ENCODE measurements at places on chromosomes 4 and X.

GRCh38 chrX:13215729-13216128, 104.1 kb downstream of the ATXN3L start:
- no peak for DNase-seq

DNA sequence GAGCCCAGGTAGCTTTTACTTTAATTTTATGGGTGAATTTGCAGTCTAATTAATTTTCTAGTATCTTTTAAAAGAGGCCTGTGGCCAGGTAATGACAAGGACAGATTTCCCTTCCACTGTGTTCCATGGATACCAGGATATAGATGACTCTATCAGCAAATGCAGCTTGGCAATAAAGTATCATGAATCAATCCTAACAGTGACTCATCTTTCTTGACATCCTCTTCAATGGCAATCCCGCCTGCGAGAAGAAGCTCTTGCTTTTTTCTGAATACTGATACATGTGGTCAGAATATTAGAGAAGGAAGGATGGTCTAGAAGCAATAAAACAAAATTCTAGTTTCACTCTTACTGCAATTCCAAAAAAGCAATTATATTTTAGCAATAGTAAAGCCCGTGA, 267.8 kb downstream of the DTHD1 start:
- no peak for DNase-seq

GRCh38 chrX:118212817-118213183, 96.2 kb upstream of the KLHL13 start:
- no peak for DNase-seq

DNA sequence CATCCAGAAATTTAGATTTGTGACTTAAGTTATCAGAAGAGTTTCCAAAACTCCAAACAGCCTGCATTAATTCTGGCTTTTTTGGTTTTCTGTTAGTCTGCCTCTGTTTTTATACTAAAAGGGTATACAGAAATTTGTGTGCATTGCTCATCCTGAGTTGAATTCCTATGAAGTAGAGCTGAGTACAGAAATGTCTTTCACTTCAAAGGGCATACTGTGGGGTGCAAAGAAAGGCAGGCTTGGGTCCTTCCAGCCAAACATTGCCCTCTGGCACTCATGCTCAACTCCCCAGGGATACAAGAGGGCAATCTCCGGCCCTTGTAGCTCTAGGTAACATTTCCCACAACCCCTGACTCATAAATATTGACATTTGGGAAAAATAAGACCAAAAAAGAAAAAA, 27.6 kb upstream of the TMEM184C start:
- DNase-seq: no peak

DNA sequence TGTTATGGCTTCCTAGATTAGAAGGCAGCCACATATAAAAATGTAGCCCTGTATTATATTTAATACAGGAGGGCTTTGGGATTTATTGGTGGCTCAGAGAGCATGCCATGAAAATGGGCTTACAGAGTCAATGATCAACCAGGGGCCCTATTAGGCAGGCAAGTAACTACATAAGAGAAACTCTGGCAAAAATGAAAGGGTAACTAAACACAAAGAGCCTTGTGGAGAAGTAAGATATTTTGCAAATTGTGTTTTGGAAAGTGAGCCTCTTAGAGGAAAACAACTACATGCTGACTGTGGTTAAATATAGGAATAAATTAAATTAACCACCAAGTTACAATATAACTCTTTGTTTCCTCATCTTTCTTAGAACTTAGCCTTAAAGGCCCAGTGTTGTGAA, 5.5 kb downstream of the SAT1 start:
- DNase-seq: no peak

DNA sequence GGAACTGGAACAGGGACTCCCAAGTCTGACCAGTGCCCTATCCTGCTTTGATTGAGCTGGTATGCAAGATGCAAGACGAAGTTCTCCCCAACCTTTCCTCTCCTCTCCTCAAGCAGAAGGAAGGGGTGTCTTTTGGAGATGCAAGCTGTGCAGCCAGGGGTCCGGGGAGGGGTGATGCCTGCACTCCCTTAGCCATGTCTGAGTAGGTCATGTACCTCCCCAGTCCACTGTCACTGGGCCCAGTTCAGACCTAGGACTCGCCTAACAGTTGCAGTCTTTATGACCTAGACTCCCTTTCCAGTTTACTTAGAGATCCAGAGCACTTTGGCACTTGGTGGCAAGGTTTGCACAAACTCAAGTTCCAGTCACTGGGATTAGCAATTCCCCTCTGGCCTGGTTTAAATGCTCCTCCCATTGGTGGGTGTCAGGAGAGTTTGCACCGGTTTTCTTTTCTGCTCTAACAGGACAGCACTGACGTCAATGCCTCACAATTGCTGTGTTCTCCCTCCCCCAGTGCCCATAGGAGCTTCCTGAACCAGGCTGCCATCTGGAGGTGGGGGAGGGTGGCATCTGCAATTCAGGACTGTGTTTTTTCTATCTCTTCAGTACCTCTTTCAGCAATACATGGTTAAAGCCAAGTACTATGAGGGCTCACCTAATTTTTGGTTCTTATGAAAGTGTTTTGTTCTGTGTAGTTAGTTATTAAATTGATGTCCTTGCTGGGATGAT, 782.2 kb downstream of the ARAP2 start:
- DNase-seq: no peak

DNA sequence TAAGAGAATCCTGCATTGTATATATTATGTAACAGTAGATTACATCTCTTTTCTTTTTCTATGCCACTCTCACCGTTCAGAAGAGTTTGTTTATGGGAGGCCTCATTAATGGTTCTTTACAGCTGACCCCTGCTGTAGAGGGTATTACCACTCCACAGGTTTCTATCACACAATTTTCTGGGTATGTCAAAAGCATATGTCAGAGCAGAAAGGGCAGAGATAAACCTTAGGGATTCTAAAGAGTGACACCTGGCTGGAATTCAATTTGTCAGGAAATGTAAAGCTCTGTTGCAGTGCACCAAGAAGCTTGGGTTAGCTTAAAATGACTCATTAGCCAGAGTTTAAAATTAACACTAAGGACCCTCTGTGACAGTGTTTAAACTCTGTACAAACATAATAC, 658.7 kb downstream of the PCDH18 start:
- no peak for DNase-seq

- DNase-seq: no peak
Observed at GRCh38 chr4:166422475-166422874, 549.4 kb downstream of the TLL1 start.

- no peak for DNase-seq
Observed at GRCh38 chr4:118743867-118744266, 58.7 kb downstream of the METTL14 start.

- DNase-seq: no peak
Observed at GRCh38 chr4:8722556-8722955, 130.0 kb downstream of the CPZ start.

- no peak for DNase-seq
Observed at GRCh38 chr4:102715057-102715456, 45.7 kb downstream of the MANBA start.

GRCh38 chr4:19117022-19117421, 1095.5 kb upstream of the LCORL start:
- no peak for DNase-seq

GRCh38 chrX:51608766-51609165, 9.9 kb downstream of the CENPVL3 start:
- DNase-seq: no peak
